Fibroblast of upper back skin (primary cell): ENCODE measurements at places on chromosomes 2 and 18.

GRCh38 chr18:79197531-79197930 is 128.3 kb downstream of the ATP9B start:
- no peak for DNase-seq

DNA sequence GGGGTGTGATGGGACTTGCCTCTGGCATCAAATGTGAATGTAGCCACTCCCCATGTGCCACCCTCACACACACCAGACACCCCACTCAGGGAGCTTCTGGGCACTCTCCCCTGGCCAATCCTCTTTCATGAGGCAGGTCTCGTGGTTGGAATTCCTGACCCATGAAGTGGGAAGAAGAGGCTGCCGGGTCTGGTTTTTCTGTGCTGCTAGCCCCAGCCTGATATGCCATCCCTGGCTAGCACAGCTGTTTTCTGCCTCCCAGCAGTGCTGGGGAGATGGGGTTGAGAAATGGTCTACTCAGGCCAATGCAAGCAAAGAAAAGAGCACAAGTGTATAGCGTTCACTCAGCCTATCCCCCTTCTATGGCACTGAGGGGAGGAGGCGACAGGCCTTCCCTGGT is 1.2 kb upstream of the C2orf72 start:
- no peak for DNase-seq

DNA sequence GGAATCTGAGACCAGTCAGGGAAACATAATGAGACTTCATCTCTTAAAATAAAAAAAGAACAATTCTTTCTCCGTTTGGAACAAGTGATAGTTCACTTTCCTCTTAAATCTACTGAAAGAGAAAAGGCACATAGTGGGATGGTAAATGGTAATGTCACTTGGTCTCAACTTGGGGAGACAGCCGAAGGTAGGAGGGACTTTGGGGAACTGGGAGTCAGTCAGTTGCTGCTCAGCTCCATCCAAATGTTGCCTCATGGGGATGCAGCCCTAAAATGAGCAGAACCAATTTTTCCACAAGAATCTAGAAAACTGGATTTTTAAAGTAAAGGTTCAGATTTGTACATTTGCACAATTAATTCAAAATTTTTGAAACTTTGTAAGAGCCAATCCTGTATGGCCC is 19.2 kb downstream of the RASGRP3 start:
- DNase-seq = no peak

DNA sequence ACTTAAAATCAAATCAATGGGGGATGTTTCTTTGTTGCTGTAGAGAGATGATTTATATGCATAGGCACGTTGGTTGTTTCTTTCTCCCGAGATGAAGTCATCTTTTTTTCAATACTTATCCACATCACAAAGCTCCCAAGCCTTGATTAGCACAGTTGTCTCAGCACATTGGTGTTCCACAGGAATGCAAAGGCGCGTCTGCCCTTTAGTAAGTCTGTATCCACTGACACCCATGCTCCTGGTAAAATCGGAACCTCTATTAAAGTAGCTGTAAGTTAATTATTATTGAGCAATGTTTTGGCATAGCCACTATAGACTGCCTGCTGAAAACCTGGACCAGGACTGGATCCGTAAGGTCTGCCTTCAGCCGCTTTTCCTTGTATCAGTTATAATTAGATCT is 77.6 kb upstream of the RBM44 start:
- peak; percentile 78 for DNase-seq

DNA sequence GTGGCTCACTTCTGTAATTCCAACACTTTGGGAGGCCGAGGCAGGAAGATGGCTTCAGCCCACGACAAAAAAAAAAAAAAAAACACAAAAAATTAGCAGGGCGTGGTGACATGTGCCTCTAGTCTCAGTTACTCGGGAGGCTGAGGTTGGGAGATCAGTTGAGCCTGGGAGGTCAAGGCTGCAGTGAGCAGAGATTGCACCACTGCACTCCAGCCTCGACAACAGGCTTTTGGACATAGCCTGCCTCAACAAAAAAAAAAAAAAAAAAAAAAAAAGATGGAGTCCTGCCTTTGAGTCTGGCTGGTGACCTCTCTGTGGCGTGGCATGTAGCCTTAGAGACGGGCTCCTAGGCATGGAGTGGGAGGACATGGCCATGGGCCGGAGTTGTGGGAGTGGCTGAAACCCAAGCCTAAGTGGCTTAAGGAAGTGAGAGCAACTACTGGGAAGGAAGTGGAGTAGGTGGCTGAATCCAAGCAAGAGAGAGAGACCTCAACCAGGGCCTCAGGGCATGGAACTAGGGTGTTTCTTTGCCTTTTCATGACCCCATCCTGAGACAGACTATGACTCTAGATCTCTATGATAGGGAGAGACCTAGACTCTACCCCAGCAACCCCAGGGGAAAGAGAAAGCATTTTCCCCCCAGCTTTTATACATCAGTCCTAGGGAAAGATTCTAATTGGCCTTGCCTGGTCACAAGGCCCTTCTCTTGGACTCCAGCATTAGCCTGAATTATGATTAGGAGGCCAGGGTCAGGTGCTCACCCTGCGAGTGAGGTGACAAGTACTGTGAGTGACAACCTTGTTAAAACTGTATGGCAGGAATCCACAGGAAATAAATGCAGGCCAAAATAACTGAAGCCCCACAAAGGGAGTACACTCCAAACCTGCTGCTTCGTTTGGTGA is 34.2 kb downstream of the NPAS2 start:
- no peak for DNase-seq

DNA sequence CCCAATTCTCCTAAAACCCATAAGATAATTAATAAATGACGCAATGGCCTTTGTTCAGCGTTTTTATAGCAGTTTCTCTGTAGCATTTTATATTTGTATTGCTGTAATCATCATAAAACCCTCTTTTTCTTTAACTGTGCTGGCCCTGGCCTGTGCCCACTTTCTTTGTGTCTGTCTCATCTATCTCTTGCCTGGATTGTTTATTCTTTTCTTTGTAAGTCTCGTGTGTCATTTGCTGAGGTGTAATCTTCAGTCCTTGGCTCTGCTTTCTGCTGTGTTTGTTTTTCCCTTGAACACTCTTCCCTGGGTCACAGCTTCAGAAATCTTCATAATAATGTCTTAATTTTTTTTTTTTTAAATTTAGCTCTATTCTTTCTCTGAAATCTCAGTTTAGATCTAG is 525.8 kb upstream of the LINC00305 start:
- no peak for DNase-seq

- no peak for DNase-seq
These were observed 318.8 kb upstream of the REV1 start for GRCh38 chr2:99808361-99809200.

DNA sequence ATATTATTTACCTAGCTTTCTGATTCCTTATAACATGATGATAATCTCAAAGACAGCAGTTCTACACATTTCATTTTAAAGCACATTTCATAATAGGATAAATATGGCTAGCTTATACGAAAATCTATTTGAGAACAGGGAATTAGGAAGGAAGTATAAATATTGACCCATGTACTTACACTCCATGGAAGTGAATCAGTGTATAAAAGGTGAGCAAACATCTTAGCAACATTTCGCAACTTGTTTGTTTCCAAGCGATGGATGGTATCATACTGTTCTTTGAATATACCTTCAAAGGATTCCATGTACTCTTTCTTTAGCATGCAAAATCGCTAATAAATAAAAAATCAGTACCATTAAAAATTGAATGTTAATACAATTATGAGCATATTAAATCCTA is 53.1 kb downstream of the CWC22 start:
- no peak for DNase-seq

DNA sequence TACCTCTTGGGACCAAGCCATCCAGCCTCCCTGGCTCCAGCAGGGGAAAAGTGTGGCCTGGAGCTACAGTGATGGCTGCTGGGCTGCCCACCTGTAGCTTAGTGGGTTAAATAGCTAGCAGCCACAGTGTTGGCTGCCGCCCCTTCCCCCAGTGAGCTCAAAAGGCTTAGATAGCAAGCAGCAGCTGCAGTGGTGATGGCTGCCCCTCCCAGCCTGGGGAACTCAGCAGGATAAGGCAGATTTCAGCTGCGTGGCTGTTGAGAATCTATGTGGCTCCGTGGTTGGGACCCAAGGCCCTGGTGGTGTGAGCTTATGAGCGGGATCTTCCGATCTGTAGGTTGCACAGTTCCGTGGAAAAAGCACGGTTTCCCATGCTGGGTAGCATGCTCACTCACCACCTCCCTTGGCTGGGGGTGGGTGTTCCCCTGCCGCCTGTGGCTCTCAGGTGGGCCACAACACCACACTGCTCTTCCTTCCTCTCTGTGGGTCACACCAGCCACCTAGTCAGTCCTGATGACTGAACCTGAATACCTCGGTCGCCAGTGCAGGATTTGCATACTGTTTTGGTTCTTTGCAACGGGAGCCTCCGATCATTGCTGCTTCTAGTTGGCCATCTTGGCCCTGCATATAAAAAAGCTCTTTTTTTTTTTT is 946.5 kb upstream of the FAM98A start:
- DNase-seq = no peak

- DNase-seq = no peak
These were observed 9.1 kb upstream of the C1GALT1C1L start for GRCh38 chr2:43685357-43685756.

GRCh38 chr2:152623076-152623740 is 94.1 kb downstream of the PRPF40A start:
- no peak for DNase-seq

DNA sequence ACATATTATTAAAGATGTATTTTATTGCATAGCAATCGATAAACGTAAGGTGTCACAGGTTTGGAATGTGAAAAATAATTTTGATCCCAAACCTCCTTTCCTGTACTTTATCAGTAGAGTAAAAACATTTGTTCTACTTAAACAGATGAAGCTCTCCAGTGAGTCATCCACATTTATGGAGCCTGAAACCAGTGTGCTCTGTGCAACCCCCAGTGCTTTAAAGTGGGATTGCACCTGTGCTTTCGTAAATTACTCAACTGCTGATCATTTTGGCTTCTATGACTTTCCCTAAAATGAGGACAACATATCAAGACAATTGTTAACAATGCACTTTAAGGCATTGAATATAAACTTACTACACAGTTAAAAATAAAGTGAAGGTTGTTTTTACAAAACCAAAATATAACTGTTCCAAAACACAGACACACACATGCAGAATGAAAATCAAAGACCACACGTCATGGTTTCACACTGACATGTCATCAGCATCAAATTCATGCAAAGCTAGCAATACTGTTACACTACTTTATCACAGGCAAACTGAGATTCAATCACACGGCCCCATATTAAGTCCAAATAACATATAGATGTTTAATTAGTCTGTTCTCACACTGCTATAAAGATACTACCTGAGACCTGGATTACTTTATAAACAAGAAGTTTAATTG is 9.7 kb downstream of the TMEM18 start:
- DNase-seq = peak; percentile 70

GRCh38 chr18:9643549-9643948 is 29.2 kb upstream of the PPP4R1 start:
- DNase-seq = peak; percentile 98

DNA sequence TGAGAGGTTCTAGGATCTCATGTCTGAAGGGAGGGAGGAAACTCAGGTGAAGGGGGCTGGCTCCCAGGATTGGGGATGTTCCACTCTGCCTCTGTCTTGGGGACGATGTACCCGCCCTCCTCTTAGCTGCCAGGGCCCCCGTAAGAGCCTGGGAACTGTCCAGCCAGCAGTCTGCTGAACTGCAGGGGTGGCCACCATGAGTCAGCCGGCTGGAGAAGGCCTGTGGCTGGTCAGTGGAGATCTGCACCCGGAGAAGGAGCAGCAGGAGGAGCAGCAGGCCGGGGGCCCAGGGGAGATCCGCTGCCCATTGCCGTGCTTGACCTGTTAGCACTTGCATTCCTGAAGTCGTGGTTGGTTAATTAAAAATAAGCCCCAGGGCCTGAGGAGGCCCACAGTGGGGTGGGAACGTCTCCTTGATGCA is 180.3 kb downstream of the TFCP2L1 start:
- no peak for DNase-seq

- DNase-seq = no peak
These were observed 11.4 kb upstream of the TMEM18 start for GRCh38 chr2:688504-689076.

- peak; percentile 85 for DNase-seq
These were observed 245.0 kb upstream of the NT5C1B start for GRCh38 chr2:18834341-18834740.

DNA sequence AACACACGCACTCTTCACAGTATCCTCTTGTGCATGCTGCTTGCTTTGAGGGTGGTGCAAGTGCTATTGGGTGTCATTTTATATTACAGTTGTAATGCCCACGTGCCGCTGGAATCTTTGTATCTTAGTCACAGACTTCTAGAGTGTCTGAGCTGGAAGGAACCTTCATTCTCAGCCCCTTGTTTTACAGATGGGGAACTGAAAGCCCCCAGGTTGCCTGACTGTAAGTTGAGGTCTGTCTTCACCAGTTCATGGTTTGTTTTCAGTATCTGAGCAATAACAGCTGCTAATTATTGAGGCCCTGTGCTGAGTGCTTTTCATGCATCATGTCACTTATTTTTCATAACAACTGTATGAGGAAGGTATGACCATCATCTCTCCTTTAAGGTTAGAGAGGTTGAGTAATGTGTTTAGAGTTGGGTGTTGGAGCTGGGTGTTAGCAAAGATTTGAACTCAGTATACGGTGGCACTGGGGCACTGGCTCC is 77.0 kb downstream of the PRKCE start:
- DNase-seq = no peak

DNA sequence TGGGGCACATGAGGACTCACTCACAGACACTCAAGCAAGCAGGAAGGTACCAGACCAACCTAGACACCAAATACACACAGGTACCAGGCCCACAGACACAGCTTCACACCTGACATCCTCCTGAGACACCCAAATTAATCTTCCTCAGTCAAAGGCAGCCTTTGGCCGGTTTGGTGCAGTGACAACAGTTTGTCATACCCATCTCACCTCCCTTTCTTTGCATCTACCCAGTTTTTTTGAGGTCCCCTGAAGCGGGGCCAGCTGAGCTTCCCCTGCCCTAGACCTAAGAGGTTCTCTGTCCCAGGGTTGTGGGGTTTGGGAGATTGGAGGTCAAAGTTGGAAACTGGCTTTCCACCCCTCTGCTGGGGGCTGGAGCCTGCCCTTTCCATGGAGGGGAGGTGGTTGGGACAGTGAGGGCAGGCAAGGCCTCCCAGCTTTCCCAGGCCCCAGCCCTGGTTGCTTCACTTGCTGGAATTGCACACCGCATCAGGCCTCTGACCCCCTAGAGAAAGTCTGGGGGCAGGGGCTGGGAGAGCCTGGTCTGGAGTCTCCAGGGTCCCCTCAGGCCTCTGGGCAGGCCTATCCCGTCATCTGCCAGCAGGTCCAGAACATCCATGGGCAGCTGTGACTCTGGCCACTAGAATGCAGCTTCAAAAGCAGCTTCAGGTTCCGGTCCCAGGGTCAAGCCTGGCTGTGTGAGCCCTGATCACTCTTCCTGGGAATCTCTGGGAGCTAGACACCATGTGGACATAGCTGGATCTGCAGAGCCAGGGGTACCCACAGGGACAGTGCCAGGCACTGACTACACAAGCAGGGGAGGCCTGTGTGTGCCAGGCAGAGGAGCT is 12.5 kb upstream of the TEX261 start:
- no peak for DNase-seq

- DNase-seq = no peak
These were observed 530.7 kb downstream of the TMEM182 start for GRCh38 chr2:103292573-103292972.

DNA sequence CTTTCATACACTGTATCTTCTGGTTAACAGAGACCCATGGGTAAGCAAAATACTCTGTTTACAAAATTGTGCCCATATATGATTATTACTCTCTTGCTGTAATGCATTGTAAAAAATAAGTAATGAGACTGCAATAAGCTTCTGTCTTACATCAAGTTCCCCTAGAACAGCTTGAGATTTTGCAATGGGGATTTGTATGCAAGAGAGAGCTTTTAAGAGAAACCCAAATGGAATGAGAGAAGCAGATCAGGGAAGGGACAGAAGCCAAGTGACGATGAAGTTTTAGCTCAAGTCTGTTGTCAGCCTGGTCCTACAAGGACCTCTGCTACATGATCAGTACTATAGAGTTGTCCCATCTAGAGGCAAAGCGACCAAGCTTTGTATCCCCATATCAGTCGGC is 218.1 kb upstream of the VWC2L start:
- peak; percentile 12 for DNase-seq
